ENCODE measurements at places on chromosomes 2 and 18.

GRCh38 chr2:147846412-147847081, 1.7 kb downstream of the ACVR2A start:
- DNase-seq: no peak

- no peak for DNase-seq
Measured at GRCh38 chr18:7020995-7021777, 96.4 kb downstream of the LAMA1 start.

DNA sequence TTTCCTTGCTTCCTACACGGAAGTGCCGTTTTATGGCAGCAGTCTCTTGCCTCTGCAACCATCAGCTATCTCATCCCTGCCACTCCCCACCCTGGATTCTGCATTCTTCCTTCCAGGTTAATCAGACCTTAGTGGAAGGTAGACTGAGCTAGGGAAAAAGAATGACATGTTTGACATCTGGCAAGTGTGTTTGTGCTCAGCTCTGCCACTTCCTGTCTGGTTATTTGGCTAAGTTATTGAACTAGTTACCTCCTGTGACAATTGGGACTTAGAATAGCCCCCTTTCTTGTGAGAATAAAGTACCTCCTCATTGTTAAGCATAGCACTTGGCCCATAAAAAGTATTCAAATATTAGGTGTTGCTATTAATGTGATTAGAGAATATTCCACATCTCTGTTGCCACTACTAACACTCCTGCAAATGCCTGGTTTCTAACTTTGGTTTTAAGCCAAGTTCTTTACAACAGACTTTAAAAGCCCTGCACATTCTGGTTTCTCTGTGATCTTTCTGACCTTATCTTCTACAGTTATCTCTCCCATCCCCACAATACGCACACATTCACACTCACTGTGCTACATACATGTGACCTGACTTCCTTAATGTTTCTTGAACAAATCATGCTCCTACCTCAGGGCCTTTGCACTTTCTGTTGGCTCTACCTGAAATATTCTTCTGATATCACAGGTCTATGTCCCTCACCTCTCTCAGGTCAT, 10.8 kb upstream of the MAPRE2 start:
- DNase-seq: no peak

DNA sequence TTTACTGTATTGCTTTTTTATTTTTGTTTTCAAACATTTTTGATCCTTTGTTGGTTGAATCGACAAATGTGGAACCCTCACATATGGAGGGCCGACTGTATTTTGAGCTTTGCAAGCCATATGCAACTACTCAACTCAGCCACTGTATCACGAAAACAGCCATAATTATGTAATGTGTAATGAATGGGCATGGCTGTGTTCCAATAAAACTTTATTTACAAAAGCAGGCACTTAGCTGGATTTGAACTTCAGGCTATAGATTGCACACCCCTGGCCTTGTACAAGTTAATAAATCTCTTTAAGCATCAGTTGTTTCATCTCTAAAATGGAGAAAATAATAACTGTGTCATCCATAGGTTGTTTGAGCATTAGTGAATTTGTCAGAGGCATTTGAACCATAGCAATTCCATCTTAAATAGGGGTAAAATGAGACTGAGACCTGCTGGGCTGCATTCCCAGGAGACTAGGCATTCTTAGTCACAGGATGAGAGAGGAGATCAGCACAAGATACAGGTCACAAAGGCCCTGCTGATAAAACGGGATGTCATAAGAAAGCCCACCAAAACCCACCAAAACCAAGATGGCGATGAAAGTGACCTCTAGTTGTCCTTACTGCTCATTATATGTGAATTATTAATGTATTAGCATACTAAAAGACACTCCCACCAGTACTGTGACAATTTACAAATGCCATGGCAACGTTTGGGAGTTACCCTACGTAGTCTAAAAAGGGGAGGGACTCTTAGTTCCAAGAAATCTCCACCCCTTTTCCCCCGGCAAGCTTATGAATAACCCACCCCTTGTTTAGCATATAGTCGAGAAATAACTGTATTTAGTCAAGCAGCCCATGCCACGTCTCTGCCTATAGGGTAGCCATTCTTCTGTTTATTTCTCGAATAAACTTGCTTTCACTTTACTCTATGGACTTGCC, 13.7 kb upstream of the LTBP1 start:
- DNase-seq: no peak
